HS-27A (cell line): ENCODE measurements at places on chromosomes 7 and 10.

DNA sequence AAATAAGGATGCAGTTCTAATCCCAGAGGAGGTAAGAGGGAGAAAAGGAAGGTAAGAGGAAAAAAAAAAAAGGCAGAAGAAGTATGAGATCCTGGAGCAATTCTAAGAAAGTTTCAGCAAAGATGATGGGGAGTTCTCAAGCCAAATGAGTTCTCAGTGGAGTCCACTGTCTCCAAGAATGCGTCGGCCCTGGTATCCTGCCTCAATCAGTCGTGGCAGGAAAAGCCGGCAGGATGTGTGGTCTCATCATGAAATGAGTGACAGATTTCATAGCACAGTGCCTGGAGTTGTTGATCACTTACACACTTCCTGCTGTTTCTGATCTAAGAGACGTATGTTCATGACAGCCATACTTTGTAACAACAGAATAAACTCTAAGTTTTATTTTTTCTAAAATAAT, 554.9 kb downstream of the NXPH1 start:
- DNase-seq: no peak

GRCh38 chr10:8721650-8722049, 667.2 kb downstream of the GATA3 start:
- no peak for DNase-seq

GRCh38 chr7:12539681-12540080, 30.8 kb upstream of the SCIN start:
- DNase-seq: no peak

DNA sequence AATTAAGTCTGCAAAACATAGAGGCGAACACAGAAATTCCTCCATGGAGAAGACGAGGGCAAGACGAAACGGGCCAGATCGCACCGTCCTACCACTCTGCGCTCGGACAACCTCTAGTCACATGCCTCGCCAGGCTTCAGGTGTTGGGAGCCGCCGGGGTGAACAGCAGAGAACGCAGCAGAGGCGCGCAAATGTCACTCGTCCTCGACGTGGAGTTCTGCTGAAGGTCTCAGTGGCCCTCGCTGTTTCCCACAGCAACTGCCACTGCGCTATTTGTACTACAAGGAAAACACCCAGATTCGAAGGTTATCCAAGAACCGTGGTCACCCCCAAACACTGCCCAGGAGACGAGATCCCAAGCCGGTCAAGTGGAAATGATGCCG, 9.2 kb downstream of the CTBP2 start:
- DNase-seq: no peak

DNA sequence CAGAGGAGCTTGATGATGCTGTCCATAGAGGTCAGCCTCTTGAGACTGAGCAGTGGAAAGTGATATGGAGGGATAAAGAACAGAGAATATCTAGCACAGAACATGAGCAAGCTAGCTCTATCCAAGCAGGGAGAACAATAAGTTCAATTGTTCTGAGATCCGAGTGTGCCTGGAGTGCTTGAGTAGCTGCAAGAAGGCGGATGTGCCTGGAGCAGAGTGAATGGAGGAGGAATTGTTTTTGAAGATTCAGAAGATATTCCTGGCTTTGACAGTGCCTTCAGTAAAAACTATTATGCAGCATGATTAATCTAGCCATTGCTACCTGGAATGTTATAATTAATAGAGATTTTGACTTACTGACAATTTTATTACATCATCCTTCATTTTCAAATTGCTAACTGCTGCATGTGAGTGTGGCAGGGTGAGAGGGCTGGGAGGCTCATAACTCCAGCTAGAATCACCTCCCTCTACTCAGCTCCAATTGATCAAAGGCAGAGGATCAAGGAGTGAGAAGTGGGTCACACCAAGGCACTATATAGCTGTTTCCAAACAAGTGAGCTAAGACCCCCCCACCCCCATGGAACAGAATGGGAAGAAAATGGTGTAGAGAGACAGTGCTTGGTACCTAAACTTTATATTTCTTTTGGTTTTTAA, 302.8 kb downstream of the ADRA2A start:
- no peak for DNase-seq
